ENCODE measurements at places on chromosomes 6 and 20.

DNA sequence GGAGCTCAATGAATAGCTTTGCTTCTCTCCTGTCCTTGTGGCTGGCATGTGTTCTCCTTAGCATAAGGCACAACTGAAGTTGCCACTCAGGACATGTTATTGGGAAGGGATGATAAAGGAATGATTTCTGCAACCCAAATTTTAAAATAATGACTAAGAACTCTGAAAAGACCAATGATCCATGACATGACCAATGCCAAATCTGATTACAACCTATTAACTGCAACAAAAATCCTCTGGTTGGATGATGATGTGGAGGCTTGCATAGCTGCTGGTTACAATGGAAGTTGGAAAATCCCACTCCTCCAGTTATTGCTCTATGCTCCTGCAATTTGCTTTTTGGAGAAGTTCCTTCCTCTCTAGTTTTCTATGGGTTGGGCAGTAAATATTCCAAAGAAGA, 63.4 kb upstream of the FBXL4 start:
- no peak for DNase-seq

DNA sequence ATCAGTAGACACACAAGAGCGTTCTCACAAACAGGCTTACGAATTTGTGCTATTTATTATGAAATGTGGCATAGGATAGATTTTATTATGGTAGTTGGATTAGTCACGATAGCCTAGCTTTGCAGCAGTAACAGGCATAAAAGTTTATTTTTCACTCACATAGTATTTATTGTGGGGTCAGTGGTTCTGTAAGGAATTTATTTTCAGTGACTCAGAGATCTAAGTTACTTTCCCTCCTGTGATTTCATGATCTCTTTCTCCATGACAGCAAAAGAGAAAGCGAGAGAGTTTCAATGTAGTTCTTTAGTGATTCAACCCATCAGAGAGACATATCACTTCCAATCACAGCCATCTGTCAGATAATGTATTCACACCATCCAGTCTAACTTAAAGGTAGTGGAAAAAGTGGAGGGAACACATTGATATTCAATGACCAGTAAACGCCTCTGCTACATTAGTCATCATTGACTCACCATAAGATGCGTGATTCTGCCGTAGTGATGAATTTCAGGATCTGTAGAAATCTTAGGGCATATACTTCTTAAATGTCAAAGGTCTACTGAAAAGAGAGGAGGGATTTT, 605.5 kb downstream of the HDGFL1 start:
- no peak for DNase-seq

DNA sequence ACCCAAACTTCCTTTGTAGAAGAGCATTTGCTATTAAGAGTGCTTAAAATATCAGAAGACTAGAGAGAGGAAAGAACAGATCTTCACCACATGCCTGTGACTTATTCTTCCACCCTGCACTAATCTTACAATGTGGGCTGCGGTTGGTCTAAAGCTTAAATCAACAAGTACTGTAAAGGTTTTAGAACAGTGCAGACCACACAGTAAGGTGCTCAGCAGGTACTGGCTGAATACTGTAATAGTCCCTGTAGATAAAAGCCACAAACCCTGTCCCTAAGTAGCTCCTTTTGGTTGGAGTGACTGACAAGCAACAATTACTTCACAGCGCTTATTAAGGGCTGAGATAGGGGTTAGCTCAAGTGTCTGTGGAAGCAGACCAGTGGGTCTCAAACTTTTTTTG, 972 bp upstream of the PHF3 start:
- no peak for DNase-seq

DNA sequence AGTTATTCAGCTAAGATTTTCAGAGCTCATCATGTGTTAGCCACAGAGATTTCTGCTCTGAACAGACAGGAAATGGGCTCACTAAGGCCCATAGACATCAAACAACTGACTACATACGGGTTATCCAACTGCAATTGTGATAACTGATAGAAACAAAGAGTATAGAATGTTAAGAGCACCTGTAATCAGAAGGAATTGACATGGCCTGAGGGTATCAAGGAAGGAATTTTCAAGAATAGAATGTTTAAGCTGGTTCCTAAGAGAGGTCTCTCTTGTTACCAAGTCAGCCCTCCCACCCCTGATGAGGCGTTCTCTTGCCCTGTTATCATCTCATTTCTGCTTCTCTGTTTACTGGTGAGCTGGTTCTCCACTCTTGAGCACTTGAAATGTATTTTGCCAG, at the start of gene MEI4:
Gene MEI4 (plus strand): TSS at position 301 of the 400 bp plus-strand sequence. CDS start 37,633 bp downstream, outside the sequence.
- no peak for DNase-seq

DNA sequence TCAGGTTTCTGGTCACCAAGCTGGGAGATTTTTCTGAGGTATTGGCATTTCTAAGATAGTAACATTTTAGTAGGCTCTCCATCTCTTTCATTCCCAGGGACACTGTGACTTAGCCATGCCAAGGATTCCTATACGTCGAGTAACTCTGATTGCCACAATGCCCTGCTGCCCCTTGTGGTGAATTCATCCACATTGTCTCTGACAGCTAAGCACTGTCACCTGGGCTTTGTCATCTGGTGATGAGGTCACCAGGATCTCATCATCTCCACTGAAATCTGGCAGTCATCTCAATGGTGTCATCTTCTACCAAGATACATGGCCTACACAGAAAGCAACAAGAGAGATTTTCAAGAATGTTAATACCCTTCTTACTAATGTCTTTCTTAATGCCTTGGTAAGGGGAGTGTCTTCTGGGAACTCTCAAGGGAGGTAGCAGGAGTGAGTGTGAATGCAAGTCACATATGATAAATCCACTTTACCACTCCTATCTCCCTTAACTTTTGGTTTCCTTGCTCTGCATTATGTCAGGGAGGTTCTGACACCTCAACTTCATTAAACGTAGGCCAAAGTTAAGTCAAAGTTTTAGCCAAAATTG, 246.7 kb downstream of the CD109 start:
- no peak for DNase-seq

DNA sequence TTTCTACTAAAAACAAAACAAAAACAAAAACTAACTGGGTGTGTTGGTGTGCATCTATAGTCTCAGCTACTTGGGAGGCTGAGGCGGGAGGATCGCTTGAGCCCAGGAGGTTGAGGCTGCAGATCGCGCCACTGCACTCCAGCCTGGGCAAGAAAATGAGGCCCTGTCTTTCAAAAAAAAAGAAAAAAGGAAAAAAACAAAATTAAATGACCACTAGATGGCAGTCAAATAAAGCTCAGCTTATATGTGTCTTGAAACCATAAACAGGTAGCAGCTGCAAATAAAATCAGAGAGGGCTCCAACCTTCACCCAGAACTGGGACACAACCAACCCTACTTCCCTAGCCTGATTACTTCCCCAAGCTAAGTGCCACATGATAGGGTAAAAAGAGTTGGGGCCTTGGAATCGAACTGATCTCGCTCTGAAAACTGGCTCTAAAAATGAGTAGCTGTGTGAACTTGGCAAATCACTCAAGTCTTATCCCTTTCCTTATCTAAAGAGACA, 67.1 kb upstream of the ADGRF4 start:
- DNase-seq = no peak

DNA sequence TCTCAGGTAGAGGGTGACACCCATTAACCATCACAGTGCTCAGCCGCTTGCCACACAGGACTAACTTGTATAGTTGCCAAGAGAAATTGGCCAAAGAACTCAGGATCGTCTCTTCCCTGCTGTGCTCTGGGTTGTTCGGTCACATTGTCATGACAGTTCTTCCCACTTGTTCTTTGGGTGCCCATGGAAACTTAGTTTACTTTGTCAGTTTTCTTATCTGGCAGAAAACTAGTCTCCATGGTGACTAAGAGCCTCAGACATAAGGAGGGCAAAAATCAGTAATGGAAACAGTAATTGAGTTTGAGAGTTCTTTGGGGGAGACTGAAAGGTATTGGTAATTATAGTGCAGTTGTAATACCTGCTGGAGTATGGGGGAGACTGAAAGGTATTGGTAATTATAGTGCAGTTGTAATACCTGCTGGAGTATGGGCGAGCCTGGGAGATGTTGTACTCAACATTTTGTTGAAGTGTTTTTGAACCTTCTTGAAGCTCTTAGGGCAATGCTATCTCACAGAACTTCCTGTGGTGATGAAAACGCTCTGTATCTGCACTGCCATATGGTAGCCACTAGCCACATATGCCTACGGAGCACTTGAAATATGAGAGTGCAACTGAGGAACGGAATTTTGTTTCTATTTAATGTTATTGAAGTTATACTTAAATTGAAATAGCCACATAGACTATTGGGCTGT, 95.2 kb upstream of the HDGFL1 start:
- no peak for DNase-seq

DNA sequence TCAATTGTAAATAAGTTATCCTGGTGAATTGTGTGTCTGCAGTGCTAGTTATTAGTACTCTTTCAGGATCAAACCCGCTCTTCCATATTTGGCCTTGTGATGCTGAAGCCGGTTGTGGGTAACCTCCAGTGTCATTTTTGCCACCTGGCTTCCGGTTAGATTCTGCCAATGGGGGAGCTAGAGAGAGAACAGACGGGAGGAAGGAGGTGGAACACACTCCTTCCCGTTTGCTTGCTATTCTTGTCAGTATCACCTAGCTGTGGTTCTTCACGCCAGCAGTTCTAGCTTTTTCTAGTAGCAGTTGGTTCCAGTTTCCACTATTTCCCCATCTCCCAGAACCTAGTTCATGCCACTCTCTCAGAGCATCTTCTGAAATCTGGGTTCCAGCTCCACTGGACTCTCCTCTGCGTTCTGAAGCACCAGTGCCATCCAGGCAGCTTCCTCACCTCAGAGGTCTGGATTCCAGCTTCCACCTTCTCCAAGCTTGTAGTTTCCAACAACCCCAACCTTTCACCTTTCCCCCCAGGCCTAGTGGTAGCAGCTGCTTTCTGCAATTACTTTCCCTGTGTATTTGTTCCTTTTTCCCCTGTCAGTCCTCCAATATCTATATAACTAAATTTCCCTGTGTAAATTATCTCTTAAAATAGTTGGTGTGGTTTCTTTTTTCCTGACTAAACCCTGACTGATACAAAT, 46.9 kb upstream of the LOC128125822 start:
- no peak for DNase-seq

- DNase-seq = no peak
Observed at GRCh38 chr6:15320693-15321092, 74.8 kb downstream of the JARID2 start.

DNA sequence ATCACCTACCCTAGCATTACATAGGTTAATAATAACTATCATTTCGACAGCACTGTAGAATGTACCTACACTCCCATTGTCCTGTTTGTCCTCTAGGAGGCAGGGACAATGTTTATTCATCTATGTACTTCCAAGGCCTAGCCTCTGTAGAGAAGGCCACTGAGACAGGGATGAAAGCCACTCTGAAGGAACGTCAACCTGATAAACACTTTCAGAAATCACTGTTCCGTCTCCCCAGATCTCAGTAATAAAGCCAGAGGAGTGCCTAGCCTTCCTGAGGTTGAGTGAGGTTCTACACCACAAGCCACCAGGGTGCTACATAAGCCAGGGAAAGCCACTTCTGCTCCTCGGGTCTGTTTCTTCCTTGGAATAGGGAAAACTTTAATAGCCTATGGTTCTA, 44.8 kb downstream of the POPDC3 start:
- no peak for DNase-seq

DNA sequence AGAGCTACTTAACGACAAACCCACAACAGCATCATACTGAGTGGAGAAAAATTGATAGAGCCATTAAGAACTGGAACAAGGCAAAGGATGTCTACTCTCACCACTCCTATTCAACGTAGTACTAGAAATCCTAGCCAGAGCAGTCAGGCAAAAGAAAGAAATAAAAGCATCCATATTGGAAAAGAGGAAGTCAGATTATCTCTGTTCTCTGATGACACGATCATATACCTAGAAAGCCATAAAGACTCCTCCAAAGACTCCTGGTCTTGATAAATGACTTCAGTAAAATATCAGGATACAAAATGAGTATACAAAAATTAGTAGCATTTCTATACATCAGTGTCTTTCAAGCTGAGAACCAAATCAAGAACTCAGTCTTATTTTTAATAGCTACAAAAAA, 17.0 kb upstream of the FHL5 start:
- DNase-seq = no peak

DNA sequence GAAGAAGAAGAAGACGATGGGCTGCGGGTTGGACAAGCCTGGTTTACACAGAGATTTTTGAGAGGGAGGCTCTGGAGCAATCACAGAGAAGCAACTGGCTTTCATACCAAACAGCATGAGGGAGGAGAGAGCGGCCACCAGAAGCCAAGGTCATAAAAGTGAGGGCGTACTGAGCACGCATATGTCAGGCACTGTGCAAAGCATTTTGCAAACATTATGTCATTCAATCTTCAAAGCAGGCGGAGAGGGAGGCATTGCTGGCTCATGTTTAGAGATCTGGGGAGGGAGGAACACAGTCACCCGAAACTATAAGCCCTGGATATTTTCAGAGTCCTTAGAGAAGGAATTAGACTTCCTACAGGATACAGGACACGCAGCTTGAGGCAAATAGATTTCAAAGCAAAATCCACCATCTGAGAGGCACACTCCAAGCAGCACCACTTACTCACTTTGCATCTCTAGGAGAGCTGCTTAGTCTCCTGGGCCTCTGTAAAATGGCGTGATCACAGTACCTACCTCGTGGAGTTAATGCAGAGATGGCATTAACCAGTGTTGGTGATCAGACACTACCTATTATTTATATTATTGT, 24.6 kb downstream of the RAMACL start:
- DNase-seq = no peak

DNA sequence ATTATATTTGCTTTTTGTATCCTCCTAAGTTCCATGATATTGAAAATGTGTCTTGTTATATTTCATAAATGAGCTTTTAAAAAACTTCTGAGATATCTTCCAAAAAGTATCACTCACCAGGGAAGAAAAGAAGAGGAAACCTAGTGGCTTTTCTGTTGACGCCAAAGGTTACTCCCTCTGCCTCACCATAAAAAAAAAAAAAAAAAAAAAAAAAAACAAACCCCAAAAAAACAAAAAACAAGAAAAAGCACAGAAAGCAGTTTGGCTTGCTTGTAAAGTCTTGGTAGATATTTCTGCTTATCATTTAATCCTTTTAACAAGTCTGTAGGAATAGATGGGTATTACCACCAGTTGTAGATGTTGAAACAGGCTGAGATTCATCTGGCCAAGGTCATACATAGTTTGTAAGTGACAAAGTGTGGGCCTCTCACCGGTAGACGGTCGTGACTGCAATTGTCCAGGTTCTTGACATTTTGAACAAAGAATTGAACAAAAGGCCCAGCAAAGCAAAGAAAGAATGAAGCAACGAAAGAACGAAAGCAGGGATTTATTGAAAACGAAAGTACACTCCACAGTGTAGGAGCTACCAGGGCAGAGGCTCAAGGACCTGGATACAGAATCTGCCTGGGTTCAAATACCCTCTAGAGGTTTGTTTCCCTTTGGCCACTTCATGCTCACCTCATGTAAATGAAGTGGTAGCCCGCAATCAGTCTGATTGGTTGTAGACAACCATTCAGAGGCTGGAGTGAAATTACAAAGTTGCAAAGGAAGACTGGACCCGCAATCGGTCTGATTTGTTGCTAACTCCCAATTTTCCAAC, 11.6 kb upstream of the ELOVL5 start:
- DNase-seq = no peak

- no peak for DNase-seq
Observed at GRCh38 chr20:43658723-43659419, 8.0 kb upstream of the MYBL2 start.

GRCh38 chr6:143598466-143599080, 79.2 kb upstream of the PHACTR2 start:
- no peak for DNase-seq

Measured in effector CD8-positive, alpha-beta T cell (primary cell).